ENCODE measurements at places on chromosomes 5 and 9. TPM values are rescaled to one million over a fixed set of nuclear protein-coding genes. Genes with fewer than 3 reads are reported as not detected.

Gene IFNA21
- total RNA-seq = not detected

Gene FBP1
- 3.4 TPM for total RNA-seq

GRCh38 chr9:38286766-38287165 is 105.7 kb upstream of the ALDH1B1 start:
- no peak overlapping the region for H3K4me3 ChIP-seq
- H3K27ac ChIP-seq = no peak overlapping the region
- H3K36me3 ChIP-seq = no peaks in the 10 kb centered on the region
- no peak for DNase-seq
- H3K27me3 ChIP-seq = no peaks in the 10 kb centered on the region
- H3K4me1 ChIP-seq = no peaks in the 10 kb centered on the region

Gene ALDH1B1
- total RNA-seq = 4.8 TPM
